ENCODE measurements at places on chromosomes 2 and 18. TPM values are rescaled to one million over a fixed set of nuclear protein-coding genes. Genes with fewer than 3 reads are reported as not detected.

Gene GBX2
- 2.3 TPM for total RNA-seq

Gene KIF5C
- total RNA-seq, result 0.28 TPM

Gene LYG2
- total RNA-seq, result not detected

Gene SLC14A1
- total RNA-seq, result not detected

Gene MYO7B
- 0.14 TPM for total RNA-seq

Gene SELENOI
- 14.5 TPM for total RNA-seq

Gene MARCHF4
- total RNA-seq, result 21.4 TPM

Gene TCF23
- not detected for total RNA-seq

Gene CCDC178
- not detected for total RNA-seq

Gene ALS2
- 10.8 TPM for total RNA-seq

Gene NXPH2
- not detected for total RNA-seq

Gene AMER3
- not detected for total RNA-seq

Gene RNF149
- 42.1 TPM for total RNA-seq

Gene AQP12B
- not detected for total RNA-seq

Gene ASAP2
- 45.3 TPM for total RNA-seq

Gene ATG16L1
- 36.4 TPM for total RNA-seq

Gene TWIST2
- total RNA-seq, result 8.5 TPM

Gene PFN4
- total RNA-seq, result 2.5 TPM

Gene PAX8
- total RNA-seq, result 0.98 TPM
